Fibroblast of skin of scalp (primary cell): ENCODE measurements at places on chromosomes 1 and 21.

DNA sequence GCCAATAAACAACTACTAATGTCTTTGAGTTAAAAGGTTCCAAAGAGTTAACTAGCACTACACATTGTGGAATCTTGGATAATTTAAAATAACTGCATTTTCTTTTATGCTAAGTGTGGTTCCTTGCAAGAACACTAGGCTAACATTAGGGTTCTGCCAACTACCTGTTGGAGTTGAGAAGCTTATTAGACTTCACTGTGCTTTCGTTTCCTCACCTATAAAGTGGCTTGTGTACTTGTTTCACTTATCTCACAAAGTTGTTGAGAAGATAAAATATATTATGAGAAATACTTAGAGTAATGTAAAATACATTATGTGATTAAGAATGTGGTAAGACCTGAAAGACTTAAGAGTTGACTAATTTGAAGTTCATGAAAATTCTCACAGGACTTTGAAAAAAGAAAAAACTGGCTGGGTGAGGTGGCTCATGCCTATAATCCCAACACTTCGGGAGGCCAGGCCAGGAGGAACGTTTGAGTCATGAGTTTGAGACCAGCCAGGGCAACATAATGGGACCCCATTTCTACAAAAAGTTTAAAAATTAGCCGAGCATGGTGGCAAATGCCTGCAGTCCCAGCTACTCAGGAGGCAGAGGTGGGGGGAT lies 5.6 kb upstream of the RRAGC start:
- no peak for DNase-seq

DNA sequence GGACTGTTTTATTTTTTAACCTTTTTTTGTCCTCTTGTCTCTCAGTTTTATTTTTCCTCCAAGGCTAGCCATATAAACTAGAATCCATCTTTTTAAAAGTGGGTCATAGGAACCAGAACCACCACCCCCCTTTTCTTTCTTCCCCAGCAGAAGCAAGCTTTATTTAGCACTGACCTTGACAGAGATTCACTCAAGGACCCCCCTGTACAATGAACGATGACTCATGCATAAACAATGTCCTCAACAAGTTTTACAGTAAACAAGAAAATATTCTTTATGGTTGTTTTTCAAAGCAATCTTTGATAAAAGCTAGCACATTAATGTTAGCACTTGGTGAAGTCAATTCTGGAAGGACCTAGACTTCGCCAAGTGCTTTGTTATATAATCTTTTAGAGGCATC lies 14.1 kb downstream of the PKN2 start:
- no peak for DNase-seq

- DNase-seq, result no peak
Measured at GRCh38 chr1:6470132-6471085, 4.4 kb upstream of the TNFRSF25 start.

GRCh38 chr1:201054091-201054543 lies 30.6 kb upstream of the KIF21B start:
- no peak for DNase-seq

- DNase-seq, result no peak
Measured at GRCh38 chr1:76511558-76512179, 355.6 kb upstream of the ST6GALNAC5 start.

GRCh38 chr1:26602378-26602959 lies 72.9 kb downstream of the RPS6KA1 start:
- DNase-seq, result peak; percentile 72

GRCh38 chr1:169363046-169363730 lies 4.4 kb downstream of the NME7 start:
- peak; percentile 86 for DNase-seq

GRCh38 chr1:97297611-97298010 lies 576.0 kb downstream of the PTBP2 start:
- DNase-seq, result no peak

DNA sequence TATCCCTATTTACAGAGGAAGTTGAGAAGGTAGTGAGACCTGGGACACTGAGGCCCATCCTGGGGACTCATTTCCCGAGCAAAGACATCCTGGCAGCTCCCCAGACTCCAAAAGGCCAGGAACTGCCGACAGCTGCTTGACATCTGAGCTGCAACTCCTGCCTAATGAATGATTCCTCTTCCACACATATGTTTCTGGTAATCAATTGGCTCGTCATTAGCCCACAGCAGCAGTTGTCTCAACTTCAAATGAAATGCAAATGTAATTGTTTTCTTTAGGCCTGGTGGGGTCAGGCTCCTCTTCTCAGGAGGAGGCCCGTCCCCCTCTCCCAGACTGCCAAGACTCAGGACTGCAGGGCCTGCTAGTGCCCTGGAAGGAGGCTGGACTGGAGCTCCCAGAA lies 61.8 kb upstream of the DISP3 start:
- no peak for DNase-seq

- no peak for DNase-seq
Measured at GRCh38 chr1:198300451-198300850, 143.7 kb downstream of the NEK7 start.

- DNase-seq, result no peak
Measured at GRCh38 chr1:61358770-61359455, 276.6 kb downstream of the NFIA start.

DNA sequence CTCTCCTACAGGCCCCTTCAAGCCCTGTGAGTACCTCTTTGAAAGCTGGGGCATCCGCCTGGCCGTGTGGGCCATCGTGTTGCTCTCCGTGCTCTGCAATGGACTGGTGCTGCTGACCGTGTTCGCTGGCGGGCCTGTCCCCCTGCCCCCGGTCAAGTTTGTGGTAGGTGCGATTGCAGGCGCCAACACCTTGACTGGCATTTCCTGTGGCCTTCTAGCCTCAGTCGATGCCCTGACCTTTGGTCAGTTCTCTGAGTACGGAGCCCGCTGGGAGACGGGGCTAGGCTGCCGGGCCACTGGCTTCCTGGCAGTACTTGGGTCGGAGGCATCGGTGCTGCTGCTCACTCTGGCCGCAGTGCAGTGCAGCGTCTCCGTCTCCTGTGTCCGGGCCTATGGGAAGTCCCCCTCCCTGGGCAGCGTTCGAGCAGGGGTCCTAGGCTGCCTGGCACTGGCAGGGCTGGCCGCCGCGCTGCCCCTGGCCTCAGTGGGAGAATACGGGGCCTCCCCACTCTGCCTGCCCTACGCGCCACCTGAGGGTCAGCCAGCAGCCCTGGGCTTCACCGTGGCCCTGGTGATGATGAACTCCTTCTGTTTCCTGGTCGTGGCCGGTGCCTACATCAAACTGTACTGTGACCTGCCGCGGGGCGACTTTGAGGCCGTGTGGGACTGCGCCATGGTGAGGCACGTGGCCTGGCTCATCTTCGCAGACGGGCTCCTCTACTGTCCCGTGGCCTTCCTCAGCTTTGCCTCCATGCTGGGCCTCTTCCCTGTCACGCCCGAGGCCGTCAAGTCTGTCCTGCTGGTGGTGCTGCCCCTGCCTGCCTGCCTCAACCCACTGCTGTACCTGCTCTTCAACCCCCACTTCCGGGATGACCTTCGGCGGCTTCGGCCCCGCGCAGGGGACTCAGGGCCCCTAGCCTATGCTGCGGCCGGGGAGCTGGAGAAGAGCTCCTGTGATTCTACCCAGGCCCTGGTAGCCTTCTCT lies 23.5 kb downstream of the UBE2T start:
- DNase-seq, result no peak

DNA sequence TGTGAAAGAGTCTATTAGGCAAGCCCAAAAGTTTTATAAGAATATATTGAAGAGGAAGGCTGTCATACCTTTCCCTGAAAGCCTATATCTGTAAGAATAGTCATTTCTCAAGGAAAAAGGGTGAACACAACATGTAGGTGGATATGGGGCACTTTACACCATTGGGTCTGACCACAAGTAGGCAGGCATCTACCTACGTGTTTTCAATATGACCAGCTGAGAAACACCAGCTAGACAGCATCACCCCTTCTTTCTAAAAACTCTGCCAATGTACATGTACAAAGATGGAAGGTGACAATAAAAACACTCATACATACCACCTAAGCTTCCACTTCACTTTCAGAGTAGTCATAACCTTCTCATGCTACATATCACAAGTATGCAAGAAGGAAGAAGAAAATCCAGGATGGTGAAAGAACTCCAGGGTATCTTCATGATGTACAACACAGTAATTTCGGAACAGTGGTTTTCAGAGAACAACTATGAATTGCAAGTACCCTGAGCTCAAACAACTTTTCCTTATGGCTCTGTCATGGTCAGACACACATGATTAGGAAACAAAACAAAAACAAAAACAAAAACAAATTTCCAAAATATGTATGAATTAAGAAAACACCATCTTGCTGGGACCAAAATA lies 98.5 kb upstream of the ADGRL2 start:
- DNase-seq, result peak; percentile 8

DNA sequence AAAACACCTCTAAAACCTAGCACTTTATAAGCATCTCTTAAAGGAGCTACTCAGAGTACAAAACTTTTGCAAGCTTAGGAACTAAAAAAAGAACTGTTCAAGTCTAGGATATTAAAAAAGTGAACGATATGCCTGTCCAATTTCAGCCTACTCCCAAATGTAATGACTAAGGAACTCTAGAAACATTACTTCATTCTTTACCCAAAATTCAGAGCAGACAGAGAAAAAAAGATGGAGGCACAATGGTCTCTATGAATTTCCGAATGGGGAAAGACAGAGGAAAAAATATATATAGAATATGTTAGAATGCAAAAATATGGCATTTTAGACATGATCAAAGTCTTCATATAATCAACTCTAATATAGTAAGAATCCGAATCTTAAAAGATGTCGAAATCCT lies 61.2 kb downstream of the TP53BP2 start:
- no peak for DNase-seq

- no peak for DNase-seq
Measured at GRCh38 chr1:198276241-198276640, 119.4 kb downstream of the NEK7 start.

DNA sequence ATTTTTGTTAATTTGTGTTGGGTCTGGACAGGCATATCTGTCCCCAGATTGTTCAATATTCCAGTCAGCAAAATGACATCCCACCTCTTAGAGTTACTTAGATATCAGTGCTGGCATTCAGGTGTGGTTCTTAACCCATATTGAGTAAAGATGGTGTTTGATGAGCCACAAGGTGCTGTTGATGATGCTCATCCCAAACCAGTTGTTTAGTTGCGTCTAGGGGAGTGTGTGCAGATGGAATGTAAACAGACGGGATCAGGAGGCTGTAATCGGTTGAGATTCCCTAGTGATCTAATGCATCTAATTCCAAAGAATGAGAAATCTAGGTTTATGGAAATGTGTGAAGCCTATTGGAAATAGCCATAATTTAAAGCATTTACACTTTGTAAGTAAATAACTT lies 1.1 kb downstream of the HOOK1 start:
- no peak for DNase-seq
